Cardiac muscle cell (in vitro differentiated cells and primary cell): ENCODE measurements at places on chromosomes 1 and 21.

DNA sequence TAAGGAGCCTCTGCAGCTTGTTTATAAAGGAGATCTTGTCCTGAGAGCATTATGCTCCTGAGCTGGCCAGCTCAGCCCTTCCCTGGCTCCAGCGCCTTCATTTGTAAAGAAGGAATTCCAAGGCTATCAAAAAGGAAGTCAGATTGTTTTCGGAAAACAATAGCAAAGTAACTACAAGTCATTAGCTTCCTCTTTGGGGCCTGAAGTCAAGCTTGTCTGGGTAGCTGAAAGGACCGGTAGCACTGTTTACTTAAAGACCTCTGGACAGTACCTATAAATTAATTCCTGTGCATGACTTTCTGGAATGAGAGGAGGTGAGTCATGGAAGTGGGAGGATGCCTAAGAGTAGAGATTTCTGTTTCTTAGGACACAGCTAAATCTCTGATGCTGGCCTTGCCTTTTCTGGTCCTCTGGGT, 20.7 kb upstream of the GJA5 start:
- peaks cover 13% of the 10 kb centered on the region for H3K27me3 ChIP-seq
- no peak for DNase-seq
- H3K4me1 ChIP-seq: peaks cover 8% of the 10 kb centered on the region
- H3K36me3 ChIP-seq: no peaks in the 10 kb centered on the region
- H3K27ac ChIP-seq: no peak overlapping the region
- H3K4me3 ChIP-seq: no peak overlapping the region

- H3K27ac ChIP-seq: no peak overlapping the region
- H3K4me1 ChIP-seq: no peaks in the 10 kb centered on the region
- H3K36me3 ChIP-seq: no peaks in the 10 kb centered on the region
- peaks cover 18% of the 10 kb centered on the region for H3K27me3 ChIP-seq
- H3K4me3 ChIP-seq: no peak overlapping the region
These were observed 94.1 kb upstream of the HIVEP3 start for GRCh38 chr1:42012852-42013251.

GRCh38 chr1:26075421-26076144, 8.2 kb upstream of the TRIM63 start:
- no peaks in the 10 kb centered on the region for H3K36me3 ChIP-seq
- DNase-seq: no peak
- no peak overlapping the region for H3K4me3 ChIP-seq

DNA sequence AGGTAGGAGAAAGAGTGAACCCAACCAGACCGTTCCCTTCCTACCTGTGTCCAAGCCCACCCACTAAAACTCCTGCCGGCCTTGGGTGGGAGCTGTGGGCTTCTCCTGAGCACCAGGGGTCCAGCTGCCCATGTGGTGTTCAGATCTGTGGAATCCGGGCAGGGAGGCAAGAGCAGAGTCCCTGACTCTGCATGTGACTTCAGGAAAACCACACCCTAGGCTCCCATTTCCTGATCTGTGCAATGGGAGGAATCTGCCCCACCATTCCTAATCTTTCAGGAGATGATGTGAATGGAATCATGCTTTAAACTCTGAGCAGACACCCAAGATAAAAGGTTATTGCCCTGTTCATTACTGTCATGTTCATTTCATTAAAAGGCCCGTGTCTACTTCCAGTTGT, 27.6 kb downstream of the EIF2D start:
- no peak overlapping the region for H3K27ac ChIP-seq
- no peaks in the 10 kb centered on the region for H3K27me3 ChIP-seq
- peaks cover 41% of the 10 kb centered on the region for H3K36me3 ChIP-seq
- H3K4me1 ChIP-seq: peaks cover 3% of the 10 kb centered on the region
- DNase-seq: no peak

DNA sequence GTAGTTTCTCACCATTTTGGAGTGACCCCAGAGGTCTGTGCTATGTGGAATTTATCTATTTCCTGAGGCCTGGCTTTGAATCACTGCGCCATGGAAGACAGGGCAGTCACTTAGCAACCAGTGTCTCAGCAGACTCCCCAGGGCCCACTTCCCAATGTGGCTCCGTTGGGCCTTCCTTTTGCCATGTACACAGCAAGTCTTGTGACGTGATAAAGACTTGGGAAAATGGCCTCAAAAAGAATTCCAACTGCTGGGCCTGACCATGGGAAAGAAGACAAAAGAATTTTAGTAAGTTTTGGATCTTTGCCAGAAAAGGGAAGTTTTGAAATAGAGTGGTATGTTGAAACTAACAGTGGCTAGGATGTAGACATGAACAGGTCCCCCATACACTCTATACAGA, 36.2 kb downstream of the TLR5 start:
- no peaks in the 10 kb centered on the region for H3K36me3 ChIP-seq
- H3K27me3 ChIP-seq: no peaks in the 10 kb centered on the region
- no peak for DNase-seq

DNA sequence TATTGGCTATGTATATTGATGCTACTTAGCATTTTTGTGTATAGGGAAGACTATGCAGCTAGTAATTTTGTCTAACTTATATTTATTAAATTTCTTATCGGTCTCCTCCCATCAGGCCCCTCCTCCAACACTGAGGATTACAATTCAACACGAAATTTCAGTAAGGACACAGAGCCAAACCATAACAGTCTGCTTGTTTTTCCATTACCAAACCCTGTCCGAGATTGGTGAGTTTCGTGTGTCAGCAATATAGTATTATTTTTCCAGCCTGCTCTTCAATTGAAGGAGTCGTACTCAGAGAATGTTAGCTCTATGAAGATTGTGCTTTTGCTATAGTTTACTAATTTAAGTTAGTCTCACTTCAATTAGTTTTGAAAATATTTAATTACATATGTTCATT, 1495.3 kb downstream of the MRPL39 start:
- H3K4me3 ChIP-seq: no peak overlapping the region
- DNase-seq: no peak
- H3K27ac ChIP-seq: no peak overlapping the region
- H3K27me3 ChIP-seq: no peaks in the 10 kb centered on the region
- H3K4me1 ChIP-seq: no peaks in the 10 kb centered on the region
- no peaks in the 10 kb centered on the region for H3K36me3 ChIP-seq

DNA sequence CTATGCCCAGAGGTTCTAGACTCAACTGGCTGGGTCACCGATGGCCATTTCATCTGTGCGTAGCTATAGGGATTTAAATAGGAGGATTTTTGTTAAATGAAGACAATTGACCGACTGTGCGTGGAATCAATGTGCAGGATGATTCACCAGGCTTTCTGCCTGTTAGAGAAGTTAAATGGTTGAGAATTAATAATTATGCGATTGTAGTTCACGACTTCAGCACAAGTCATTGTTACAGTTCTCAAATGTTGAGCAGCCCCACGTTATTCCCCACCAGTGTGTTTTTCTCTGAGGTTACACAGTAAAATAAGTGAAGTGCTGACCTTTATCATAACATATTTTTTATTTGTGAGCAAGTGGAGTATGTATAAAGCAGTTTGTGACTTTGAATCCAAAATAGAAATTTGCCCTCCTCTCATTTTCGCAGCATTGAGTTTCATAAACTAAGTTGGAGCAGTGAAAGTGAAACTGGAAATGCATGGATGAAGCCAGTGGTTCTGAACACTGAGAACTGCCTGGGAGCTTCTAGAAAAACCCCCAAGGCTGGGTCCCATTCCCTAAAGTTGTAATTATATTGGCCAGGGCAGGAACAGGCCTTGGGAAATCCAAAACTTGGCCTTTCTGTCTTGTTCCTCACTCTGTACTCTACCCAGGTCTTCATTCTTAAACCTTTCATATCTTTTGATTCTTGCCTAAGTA, 102.6 kb downstream of the GALNT2 start:
- H3K27ac ChIP-seq: no peak overlapping the region
- no peaks in the 10 kb centered on the region for H3K27me3 ChIP-seq
- H3K36me3 ChIP-seq: no peaks in the 10 kb centered on the region

GRCh38 chr1:36782785-36783184, 251.5 kb downstream of the GRIK3 start:
- H3K4me3 ChIP-seq: no peak overlapping the region
- H3K27ac ChIP-seq: no peak overlapping the region
- no peaks in the 10 kb centered on the region for H3K27me3 ChIP-seq
- no peaks in the 10 kb centered on the region for H3K4me1 ChIP-seq
- no peak for DNase-seq

- no peaks in the 10 kb centered on the region for H3K27me3 ChIP-seq
- no peak overlapping the region for H3K4me3 ChIP-seq
- no peak overlapping the region for H3K27ac ChIP-seq
- no peaks in the 10 kb centered on the region for H3K4me1 ChIP-seq
- no peak for DNase-seq
These were observed 16.6 kb upstream of the CCDC27 start for GRCh38 chr1:3735688-3736087.

DNA sequence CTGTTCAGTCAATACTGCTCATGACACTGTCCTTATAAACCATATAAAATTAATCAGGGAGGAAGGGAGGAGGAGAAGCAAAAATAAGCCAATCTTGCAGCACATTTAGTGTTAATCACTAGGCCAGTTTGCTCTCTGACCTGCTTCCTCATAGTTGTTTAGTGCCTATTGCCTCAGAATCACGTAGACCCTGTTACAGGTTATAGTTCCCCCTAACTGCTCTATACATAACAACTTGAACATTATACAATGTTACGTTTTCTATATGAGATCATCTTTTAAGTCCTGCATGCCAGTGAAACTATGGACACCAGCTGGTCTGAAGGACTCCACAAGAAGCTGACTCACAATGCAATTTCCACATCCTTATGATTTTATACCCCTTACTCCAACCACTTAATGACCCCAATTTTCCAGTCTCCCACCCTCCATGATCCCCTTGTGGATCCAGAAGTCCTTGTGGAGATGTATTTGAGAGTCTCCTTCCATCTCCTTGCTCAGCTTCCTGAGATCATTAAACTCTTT, 34.9 kb upstream of the TACSTD2 start:
- H3K27me3 ChIP-seq: peaks cover 7% of the 10 kb centered on the region
- H3K36me3 ChIP-seq: no peaks in the 10 kb centered on the region
- H3K27ac ChIP-seq: no peak overlapping the region
- DNase-seq: no peak

GRCh38 chr1:175338387-175339135, 146.0 kb upstream of the KIAA0040 start:
- no peaks in the 10 kb centered on the region for H3K4me1 ChIP-seq
- no peak overlapping the region for H3K27ac ChIP-seq
- no peak for DNase-seq
- H3K36me3 ChIP-seq: no peaks in the 10 kb centered on the region

DNA sequence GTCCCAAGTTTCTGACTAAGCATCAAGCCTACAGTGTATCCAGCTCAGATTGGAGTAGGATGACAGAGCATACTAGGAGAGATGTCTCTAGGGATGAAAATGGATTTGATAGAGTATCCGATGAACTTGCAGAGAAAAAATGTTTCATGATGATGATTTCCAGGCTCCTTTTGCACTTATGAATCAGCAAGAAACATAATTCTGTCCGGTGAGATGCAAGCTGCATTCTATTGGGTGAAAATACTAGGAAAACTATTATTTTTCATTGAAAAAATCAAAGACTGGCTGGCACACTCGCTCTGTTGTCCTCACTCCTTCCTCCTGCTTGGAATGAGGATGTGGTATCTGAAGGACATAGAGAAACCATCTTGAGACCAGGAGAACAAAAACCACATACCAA, 35.4 kb upstream of the RAB3GAP2 start:
- DNase-seq: no peak
- no peaks in the 10 kb centered on the region for H3K27me3 ChIP-seq
- no peaks in the 10 kb centered on the region for H3K36me3 ChIP-seq
- H3K4me3 ChIP-seq: no peak overlapping the region
- no peaks in the 10 kb centered on the region for H3K4me1 ChIP-seq
- H3K27ac ChIP-seq: no peak overlapping the region

GRCh38 chr1:30984165-30984889, 75.8 kb upstream of the SDC3 start:
- H3K27me3 ChIP-seq: no peaks in the 10 kb centered on the region
- no peak for DNase-seq
- H3K4me3 ChIP-seq: no peak overlapping the region
- peak overlapping the region; percentile 72 for H3K27ac ChIP-seq
- H3K4me1 ChIP-seq: peaks cover 30% of the 10 kb centered on the region
- peaks cover 22% of the 10 kb centered on the region for H3K36me3 ChIP-seq

DNA sequence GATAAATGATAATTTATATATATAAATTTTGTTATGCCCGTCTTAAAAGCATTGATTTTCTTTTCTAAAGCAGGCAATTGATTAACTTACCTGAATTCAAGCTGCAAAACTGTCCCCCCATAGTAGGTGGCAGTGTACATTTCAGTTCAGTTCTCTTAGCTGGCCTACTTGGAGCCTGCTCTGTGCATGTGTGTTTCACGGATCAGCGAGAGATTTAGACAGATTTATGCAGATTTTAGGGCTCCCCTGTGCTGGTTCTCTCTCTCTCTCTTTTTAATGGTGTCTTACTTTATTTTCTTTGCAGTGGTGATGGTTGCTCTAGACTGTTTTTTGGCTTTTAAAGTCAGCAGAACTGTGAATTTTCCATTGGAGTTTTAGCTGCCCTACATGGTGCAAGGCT, 30.7 kb downstream of the CLIC4 start:
- no peaks in the 10 kb centered on the region for H3K27me3 ChIP-seq
- DNase-seq: no peak
- H3K4me1 ChIP-seq: peaks cover 24% of the 10 kb centered on the region
- H3K4me3 ChIP-seq: no peak overlapping the region
- H3K36me3 ChIP-seq: no peaks in the 10 kb centered on the region
- peak overlapping the region; percentile 55 for H3K27ac ChIP-seq

DNA sequence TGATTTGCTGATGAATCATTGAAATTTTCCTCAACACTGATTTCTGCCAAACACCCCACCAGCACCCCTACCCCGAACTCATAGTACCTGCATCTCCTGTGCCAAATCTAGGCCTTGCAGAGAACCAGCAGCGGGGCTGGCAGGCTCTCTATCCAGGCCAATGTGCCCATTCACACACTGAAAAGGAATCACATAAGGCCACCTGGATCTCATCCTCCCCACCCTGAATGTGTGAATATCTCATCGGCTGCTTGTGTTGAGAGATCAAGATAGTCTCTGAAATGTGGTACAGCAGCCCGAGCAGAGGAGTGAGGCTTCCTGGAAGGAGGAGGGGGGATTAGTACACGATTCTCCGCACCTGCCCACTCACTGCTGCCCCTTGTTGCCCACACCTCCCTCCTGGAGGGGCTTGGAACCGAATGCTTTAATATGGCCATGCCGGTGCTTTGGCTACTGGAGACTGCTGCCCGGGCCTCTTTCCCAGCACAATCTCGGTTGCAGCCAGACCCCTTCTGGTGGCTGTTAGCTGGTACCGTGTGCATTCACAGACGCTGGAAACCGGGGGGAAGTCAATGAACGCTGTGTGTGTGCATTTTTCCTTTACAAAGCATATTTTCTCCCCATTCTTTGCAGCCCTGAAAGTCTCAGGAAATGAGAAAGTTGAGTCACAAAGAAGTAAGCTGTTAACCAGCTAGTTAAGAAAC, 619.5 kb downstream of the MATN1 start:
- no peak for DNase-seq
- H3K27ac ChIP-seq: no peak overlapping the region
- H3K4me1 ChIP-seq: peaks cover 3% of the 10 kb centered on the region
- H3K36me3 ChIP-seq: no peaks in the 10 kb centered on the region
- H3K27me3 ChIP-seq: peaks cover 17% of the 10 kb centered on the region

- H3K36me3 ChIP-seq: no peaks in the 10 kb centered on the region
- H3K27me3 ChIP-seq: no peaks in the 10 kb centered on the region
- H3K27ac ChIP-seq: no peak overlapping the region
- no peak overlapping the region for H3K4me3 ChIP-seq
- no peak for DNase-seq
- H3K4me1 ChIP-seq: peaks cover 27% of the 10 kb centered on the region
These were observed 456.7 kb downstream of the LMO4 start for GRCh38 chr1:87785386-87785785.
